Putamen (tissue), 1 donor: ENCODE measurements at places on chromosomes 5 and 9.

DNA sequence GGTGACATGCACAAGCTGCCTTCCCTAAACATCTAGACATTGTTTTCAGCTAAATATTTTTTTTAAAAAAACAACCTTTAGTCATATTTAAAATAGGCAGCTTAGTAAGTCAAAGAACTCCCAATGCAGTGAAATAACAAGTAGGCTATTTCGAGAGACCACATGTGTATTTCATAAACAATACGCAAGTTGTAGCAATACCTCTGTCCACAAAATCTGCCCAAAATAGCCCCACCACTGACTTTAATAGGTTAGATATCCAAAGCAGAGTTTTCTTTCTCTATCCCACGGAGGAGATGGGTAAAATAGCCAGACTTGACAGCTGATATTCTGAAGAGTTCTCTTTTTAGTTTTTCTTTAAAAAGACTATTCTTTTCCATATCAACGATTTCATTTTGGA, 1.2 kb downstream of the SLC24A2 start:
- DNase-seq, result no peak

DNA sequence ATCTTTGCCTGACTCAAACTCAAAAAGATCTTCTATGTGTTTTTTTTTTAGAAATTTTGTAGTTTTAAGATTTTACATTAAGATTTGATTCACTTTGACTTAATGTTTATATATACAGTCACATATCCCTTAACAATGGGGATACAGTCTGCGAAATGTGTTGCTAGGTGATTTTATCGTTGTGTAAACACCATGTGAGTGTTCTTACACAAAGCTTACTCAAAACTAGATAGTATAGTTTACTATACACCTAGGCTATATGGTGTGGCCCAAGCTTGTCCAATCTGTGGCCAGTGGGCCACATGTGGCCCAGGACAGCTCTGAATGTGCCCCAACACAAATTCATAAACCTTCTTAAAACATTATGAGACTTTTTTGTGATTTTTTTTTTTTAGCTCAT, 131.9 kb downstream of the CWC27 start:
- DNase-seq, result no peak

DNA sequence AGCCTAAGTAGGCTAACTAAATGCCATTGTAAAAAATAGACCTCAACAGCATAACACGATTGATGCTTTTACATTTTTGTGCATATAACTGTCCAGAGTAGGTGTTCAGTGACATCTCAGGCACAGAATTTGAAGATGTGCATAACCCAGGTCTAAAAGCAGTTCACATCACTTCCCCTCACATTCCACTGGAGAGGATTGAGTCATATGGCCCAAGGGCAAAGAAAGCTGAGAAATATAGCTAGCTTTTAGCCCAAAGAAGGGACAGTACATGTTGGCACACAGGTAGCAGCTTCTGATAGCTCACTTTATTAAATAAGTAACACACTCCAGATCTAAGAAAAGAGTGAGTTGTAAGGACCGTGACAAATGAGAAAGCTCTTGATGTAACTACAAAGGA, 2259.5 kb upstream of the WWC1 start:
- DNase-seq, result no peak

DNA sequence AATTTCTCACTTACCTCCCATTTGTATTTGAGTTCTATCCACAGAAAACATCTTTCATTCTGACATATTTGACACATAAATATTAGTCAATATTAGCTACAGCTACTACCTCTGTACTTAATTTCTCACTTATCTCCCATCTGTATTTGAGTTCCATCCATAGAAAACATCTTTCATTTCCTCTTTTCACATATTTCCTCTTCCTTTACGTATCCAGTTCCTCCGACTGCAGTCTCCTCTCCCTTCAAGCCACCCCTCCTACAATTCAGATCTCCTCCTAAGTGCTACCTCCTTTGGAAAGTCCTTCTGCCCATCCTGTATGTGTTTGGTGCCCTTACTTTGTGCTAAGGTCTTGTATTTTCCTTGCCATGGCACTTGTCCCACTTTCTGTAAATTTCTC, 1.6 kb downstream of the SREK1IP1 start:
- no peak for DNase-seq
